Stimulated activated CD8-positive, alpha-beta memory T cell treated with anti-CD3 and anti-CD28 coated beads, Interleukin-12 subunit alpha, Interleukin-12 subunit beta, amount 100 ng/mL, for 4 hours (primary cell): ENCODE measurements at places on chromosomes 5 and 9.

- no peak for DNase-seq
Measured at GRCh38 chr9:31519011-31519410, 865.4 kb upstream of the ACO1 start.

DNA sequence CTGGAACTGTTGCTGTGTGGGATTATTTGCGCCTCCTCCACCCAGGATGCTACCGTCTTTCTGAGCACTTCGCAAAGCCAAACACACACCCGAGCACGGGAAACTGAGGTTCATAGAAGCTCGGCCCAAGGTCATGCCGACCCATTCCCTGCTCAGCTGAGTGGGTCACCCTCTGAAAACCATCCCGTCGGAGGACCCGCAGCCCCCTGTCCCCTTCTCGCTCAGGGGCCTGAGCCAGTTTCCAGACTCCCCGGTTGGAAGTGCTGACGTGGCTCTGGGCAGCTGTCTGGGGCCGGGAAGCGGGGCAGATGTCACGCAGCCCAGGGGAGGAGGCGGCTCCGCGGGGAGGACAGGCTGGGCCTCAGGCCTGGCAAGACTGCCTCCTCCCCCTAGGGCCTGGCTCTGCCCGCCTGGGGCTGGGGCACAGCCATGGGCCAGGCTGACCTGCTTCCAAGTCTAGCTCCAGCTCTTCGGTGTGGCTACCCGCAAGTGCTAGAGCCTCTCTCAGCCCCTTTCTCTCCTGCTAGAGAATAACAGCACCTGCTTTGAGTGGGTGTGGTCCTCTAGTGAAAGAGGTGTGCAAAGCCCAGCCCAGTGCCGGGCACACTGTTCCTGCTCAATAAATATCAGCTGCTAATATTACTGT is 9.9 kb upstream of the CXXC5 start:
- DNase-seq: no peak

GRCh38 chr5:126534553-126534952 is 60.5 kb downstream of the ALDH7A1 start:
- no peak for DNase-seq

- DNase-seq: no peak
Measured at GRCh38 chr5:36728697-36729543, 122.5 kb downstream of the SLC1A3 start.

DNA sequence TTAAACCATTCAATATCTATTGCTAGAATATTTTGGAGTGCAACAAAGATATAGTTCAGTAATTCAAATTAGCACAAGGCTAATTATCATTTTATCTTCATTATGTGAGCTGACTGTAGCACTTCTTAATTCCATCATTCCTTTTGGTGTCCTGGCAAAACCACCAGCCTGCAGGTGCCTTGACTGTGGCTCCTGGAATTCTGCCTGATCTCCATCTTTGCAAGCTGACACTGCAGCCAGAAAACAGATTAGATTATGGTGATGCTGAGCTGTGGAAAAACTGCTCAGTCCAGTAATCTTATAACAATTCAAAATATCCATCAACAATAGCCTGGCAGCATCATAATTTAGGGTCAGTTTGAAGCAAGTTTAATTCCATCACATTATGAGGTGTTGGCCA is 919.5 kb downstream of the DTWD2 start:
- no peak for DNase-seq

DNA sequence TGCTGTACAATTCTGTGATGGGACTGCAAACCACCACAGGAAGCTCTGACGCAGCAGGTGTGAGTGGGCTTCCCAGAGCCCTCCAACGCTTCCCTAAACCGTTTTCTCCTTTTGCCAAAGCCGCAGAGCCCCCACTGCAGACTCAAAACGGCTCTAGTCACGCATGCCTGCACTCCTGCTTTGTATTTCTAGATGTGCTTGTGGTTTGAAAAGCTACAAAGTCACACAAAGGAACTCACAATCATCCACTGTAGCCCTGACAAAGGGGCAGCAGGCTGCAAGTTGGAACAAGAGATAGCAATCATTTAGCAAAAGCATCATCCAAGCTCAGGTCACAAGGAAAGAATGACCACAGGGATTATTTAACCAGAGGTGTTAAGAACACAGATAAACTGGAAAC is 79.3 kb downstream of the PTPN3 start:
- no peak for DNase-seq

- no peak for DNase-seq
Measured at GRCh38 chr5:30112867-30113266, 1080.6 kb upstream of the CDH6 start.

DNA sequence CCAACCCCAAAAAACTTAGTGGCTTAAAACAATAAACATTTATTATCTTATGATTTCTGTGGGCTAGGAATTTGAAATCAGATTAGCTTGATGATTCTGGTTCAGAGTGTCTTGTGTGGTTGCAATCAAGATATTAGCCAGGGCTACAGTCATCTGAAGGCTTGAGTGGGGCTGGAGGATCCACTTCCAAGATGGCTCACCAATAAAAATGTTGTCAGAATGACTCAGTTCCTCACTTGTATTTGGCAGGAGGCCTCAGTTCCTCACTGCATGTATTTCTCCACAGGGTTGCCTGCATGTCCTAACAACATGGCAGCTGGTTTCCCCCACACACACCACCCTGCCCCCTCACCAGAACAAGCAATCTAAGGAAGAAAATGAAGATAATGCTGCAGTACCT is 98.2 kb upstream of the NIPBL start:
- no peak for DNase-seq

DNA sequence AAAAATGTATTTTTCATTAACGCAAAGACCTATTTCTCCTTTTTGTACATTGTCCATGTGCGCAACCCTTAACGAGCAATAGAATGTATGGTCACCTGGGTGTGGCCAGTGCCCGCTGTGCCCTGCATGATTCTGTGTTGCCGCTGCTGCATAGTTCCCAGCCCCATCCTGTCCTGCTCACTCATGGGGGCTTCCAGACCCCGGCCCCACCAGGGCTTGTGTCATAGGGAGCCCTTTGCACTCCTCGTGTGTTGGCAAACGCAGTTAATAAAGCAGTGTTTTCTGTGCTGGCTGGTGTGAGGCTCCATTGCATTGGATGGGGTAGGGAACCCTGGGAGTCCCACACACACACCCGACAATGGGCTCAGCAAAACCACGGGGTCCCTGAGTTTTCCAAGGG is 49.7 kb downstream of the SAR1B start:
- no peak for DNase-seq

GRCh38 chr5:127812570-127812969 is 109.4 kb downstream of the CCDC192 start:
- DNase-seq: no peak

DNA sequence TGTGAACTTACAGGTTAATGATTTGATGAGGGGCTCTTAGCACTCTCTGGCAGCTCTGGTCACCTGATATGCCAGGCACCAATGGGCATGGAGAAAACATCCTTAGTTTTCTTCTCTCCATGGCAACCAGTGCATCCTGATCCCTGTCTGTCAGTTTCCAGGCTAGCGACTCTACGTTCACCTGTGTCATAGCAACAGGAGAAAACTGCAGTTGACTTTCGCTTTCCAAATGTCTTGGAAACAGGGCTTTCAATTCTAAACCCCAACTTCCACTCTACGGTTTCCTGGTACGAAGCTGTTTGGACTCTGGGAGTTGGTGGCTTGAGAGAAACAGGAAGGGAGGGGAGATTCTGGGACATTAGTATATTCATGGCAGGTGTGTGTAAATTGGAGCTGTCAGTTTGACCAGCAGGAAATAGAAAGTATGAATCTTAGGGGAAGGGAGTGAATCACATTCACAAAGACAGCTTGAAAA is 74.4 kb downstream of the SLC28A3 start:
- DNase-seq: no peak

- no peak for DNase-seq
Measured at GRCh38 chr5:118990582-118990981, 2.2 kb upstream of the DTWD2 start.

DNA sequence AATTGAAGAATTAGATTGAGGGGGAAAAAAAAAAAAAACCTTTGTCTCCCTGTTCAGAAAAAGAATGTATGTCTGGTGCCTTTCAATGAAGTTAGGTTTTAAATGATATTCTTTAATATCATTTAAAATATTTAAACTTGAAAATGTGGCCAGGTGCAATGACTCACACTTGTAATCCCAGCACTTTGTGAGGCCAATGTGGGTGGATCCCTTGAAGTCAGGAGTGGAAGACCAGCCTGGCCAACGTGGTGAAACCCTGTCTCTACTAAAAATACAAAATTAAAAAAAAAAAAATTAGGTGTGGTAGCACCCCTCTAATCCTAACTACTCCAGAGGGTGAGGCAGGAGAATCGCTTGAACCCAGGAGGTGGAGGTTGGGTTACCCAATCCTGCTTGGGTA is 111.1 kb upstream of the RASA1 start:
- DNase-seq: no peak
